ENCODE measurements at places on chromosomes 1 and 21. TPM values are rescaled to one million over a fixed set of nuclear protein-coding genes. Genes with fewer than 3 reads are reported as not detected.

GRCh38 chr1:226706684-226707083 is 32.4 kb downstream of the ITPKB start:
- no peak for DNase-seq

- no peak for DNase-seq
These were observed 425.3 kb downstream of the GPATCH2 start for GRCh38 chr1:217205578-217205977.

GRCh38 chr1:64703600-64703999 is 41.3 kb upstream of the RAVER2 start:
- no peak for DNase-seq

- DNase-seq: no peak
These were observed 47.0 kb downstream of the KIF26B start for GRCh38 chr1:245201827-245202226.

DNA sequence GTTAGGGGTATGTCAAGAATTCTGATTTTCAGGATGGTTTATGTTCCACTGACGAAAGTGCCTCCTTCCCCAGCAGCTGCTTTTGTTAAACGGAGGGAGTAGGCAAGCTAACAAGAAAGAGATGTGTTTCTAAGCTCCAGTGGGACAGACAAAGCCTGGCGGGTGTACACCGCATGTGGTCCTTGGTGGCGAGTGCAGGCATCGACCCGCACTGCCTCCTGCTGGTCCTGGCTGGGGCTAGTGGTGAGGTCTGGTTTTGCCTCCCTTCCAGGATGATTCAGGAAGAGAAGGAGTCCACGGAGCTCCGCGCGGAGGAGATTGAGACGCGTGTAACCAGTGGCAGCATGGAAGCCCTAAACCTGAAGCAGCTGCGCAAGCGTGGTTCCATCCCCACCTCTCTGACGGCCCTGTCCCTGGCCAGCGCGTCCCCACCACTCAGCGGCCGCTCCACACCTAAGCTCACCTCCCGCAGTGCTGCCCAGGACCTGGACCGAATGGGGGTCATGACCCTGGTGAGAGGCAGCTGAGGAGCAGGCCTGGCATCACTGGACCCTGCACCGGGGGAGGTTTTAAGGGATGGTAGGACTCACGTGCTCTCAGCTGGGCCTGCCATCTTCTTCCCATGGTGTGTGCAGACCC is 29.0 kb downstream of the PPFIA4 start:
- no peak for DNase-seq

DNA sequence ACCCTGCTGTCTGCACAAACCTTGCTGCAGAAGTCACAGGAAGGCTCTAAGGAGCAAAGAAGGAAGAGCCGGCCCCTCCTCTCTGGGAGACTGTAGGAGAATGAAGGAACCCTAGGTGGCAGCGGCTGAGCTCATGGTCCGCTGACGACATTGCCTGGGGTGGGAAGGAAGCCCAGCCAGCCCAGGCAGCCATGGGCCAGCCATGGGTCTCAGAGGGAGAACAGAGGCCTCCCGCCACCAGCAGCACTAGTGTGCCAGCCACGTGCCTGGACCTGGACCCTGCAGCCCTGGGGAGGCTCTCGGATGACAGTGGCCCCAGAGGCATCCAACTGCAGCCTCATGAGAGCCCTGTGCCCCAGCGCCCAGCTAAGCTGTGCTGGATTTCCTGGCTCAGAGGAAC is 49.2 kb upstream of the POFUT2 start:
- no peak for DNase-seq

DNA sequence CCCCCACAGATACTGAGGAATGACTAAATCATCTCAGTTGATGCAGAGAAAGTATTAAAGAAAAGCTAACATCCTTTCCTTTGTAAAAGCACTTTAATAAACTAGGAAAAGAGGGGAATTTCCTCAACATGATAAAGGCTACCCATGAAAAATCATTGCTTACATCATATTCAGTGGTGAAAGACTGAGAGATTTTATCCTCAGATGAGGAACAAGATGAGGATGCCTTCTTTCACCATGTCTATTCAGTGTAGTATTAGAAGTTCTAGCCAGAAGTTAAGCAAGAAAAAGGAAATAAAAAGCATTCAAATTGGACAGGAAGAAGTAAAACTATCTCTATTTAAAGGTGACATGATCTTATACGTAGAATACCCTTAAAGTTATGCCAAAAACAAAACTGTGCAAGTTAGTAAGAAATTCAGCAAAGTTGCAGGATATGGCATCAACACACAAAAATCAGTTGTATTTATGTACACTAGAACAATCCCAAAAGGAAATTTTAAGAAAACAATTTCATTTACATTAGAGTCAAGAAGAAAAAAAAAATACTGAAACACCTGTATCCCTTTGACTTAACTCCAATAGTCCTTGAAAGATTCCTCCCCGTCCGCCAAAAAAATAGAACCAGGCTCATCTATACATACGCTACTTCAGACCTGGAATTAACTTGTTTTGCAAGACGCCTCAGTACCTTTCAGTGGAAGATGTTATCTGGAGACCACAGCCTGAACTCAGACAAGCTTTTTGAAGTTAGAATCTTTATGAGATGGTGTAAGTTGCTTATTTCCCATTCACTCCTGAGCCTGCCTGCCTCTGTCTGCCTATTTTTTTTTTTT is 17.5 kb downstream of the ZMYM4 start:
- no peak for DNase-seq

DNA sequence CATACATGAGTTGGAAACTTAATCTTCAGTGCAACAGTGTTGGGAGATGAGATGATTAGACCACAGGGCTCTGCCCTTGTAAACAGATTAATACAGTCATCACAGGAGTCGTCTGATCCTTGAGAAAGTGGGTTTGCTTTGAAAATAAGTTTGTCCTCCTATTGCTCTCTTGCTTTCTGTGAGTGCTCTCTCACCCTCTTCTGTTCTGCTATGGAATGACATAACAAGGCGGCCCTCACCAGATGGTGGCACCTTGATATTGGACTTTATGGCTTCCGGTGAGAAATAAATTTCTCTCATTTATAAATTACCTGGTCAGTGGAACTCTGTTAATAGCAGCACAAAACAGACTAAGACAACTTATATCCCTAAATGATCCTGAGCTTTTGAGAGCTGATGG is 353.6 kb downstream of the BRINP3 start:
- no peak for DNase-seq

- no peak for DNase-seq
These were observed 7.8 kb upstream of the LAD1 start for GRCh38 chr1:201406831-201407406.

DNA sequence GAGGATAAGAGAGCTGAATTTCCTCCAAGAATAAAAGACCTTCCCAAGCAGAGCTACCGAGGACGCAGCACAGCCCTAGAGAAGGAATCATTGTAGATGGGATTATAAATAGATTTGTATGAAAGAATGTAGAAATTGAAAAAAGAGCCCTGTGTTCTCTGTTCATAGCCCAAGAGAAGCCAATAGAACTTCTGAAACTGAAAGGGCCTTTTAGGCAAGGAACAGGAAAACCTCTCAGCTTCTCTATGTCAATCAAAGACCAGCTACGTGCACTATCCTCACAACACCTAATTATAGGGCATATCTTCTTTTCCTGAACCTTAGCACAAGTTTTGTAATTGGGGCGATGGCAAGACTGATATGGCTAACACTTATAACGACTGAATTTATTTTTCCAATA is 192.4 kb upstream of the RNPC3 start:
- no peak for DNase-seq

DNA sequence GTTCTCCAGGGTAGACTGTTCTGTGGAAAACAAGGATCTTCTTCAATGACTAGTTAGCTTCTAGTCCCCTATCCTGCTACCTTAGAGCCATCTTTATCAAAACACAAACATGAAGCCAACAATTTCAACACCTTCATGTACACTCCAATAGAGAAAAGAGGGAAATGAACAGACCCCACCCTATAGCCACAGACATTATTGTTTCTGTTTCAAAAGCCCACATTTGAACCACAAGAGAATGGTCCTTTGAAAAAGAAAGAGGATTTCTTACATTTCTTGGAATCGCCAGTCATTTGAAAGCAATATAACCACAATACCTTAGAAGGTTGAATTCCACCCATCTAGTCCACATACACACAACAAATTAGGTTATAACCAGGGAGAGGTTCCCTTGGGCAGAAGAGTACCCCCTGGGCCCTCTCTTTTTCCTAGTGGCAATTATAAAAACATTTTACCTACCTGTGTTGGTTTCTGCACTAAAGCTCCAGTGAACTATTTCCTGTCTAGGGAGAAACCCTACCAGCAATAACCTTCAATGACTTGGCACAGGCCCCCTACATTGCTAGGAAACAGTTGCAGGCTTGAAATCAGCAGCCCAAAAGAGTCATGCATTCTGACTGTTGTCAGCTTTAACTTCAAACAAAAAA is 2.7 kb upstream of the LPGAT1 start:
- no peak for DNase-seq

DNA sequence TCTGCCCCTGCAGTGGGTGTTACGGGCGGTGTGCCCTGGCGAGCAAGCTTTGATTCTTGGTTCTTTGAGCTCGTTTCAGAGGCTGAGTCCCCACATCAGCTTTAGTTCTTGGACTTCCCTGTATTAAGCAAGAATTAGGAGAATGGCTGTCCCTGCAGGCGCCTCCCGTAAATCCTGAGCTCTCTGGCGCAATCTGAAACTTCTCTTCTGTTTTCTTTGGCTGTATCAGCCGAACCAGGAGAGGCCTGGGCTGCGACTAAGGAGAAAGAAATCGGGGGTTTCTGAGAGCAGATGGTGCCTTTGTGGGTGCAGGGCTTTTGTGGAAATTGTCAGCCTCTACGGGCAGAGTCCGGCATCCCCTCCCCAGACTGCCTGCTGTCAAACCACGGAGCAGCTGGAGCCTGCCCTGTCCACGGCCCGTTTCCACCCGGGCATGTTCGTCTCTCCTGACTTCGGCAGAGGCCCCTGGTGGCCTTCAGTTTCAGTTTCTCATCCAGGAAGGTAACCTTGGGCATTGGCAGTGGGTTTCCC is 17.9 kb downstream of the CSTB start:
- no peak for DNase-seq

GRCh38 chr1:10778640-10779039 is 17.8 kb downstream of the CASZ1 start:
- no peak for DNase-seq

GRCh38 chr1:26546375-26546774 is 16.8 kb downstream of the RPS6KA1 start:
- no peak for DNase-seq

DNA sequence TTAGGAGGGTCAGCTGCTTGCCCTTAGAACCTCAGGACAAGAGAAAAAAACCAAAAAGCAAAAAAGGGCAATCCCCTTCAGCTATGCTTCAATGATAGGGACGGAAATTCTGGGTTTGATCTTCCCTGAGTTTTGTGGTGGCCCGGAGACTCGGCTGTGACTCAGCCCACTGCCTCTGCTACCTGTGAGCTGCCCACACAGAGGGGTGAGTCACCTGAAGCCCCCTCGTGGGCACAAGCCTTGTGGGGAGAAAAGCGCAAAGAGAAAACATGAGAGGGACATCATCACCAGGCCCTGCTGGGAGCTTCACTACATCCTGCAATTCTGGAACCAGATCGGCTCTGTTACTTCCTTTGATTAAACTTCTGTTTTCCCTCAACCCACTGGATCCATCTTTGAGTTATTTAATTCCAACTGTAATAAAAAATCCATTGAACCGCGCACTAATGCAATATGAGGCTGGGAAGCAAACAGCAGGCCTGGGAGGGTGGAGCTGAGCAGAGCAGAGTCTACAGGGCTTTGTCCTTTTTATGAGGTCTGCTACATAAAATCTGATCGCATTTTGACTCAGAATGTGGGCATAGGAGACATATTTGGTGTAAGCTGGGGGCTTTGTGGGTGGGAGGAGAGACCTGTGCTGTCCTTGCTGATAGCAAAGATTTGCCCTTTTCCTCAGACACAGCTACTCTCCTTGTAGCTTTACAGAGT is 58.7 kb upstream of the STUM start:
- no peak for DNase-seq

Gene ERG
- polyA plus RNA-seq: 22.2 TPM

Gene CIART
- polyA plus RNA-seq: 7.9 TPM

Gene IFI16
- polyA plus RNA-seq: 69.5 TPM

Gene C1orf94
- polyA plus RNA-seq: not detected
